ENCODE measurements at places on chromosomes 5 and 9.

DNA sequence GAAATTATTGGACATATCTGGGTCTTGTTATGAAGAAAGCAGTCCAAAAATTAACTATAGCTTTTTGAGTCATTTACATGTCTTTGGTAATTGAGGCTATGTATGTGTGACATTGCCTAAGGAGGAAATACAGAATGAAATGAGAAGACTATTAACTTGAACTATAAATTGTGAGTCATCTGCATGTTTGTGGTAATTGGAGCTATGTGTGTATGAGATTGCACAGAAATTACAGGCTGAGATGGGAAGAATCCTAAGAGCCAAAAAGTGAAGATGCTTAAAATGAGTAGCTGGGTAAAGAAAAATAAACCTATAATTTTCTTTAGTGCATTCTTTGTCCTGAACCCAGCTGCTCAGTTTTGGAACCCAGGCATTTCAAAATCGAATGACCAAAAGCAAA lies 747.6 kb upstream of the EDIL3 start:
- no peak for DNase-seq

- no peak for DNase-seq
Observed at GRCh38 chr5:145812877-145813276, 22.3 kb downstream of the PRELID2 start.

DNA sequence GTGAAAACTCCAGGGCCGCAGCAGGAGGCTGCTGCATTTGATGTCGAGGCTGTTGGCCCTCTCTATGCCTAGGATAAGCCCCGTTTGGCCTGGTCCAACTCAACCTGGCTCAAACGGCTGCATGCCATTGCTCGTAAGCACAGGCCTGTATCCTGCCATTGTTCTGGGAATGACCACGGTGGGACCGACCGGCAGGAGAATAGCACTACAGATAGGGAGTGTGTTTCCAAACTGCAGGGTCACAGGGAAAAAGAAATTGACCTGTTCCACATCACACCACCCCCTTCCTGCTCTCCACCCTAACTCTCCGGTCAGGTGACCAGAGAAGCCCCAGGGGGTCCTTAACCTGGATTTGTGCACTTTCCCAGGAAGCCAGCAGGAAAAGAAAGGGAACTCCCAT lies 278.7 kb upstream of the KLF4 start:
- DNase-seq, result no peak

GRCh38 chr5:54257366-54258118 lies 52.8 kb downstream of the ARL15 start:
- no peak for DNase-seq

GRCh38 chr5:173882632-173883031 lies 5.5 kb upstream of the CPEB4 start:
- no peak for DNase-seq

GRCh38 chr5:149597618-149598017 lies 16.3 kb downstream of the ARHGEF37 start:
- DNase-seq, result no peak

DNA sequence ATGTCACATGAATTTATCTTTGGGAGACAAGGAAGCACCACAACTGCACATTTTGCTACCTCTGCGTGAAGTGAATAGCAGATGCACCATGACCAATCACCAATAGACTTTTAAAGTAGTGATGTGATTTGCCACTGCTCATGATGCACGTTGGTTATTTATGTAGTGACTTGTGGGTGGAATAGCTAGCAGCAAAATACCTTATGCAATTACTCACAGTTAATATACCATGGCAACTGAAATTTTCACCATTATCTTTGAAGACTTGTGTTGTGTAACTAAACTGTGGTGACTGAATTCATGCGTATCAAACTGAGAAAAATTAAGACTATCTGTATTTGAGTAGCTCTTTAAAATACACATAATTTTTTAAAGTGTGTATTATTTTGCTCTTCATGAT lies 46.2 kb upstream of the TUSC1 start:
- DNase-seq, result no peak

DNA sequence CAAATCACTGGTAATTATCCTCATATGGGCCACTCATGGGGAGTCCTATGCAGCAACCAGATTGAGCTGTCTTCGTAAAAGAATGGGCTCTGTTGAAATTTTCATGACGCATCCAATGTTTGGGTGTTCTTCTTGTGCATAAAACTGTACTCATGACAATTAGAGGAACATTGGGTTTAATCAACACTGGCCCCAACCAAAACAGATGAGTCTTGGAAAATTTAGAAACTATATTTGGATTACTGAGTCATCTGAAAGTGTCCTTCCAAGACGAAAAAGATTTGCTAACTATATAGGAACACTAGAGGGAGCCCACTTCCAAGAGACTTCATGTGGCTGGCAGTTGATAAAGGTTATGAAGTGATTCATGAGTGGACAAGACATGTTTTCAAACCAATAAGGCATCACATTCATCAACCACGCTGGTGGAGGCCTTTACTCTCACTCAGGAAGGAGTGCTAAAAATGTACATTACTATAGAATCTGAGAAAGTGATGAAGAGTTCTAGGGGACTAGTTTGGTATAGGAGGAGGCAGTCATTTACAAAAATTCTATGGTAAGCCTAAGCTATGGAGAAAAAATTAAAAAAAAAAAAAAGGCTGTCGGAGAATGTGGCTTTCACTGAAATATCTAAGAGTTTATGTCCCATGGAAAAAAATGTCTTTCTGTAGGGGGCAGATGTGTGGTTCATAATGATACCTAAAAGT lies 313.5 kb downstream of the PRDM9 start:
- peak; percentile 65 for DNase-seq

DNA sequence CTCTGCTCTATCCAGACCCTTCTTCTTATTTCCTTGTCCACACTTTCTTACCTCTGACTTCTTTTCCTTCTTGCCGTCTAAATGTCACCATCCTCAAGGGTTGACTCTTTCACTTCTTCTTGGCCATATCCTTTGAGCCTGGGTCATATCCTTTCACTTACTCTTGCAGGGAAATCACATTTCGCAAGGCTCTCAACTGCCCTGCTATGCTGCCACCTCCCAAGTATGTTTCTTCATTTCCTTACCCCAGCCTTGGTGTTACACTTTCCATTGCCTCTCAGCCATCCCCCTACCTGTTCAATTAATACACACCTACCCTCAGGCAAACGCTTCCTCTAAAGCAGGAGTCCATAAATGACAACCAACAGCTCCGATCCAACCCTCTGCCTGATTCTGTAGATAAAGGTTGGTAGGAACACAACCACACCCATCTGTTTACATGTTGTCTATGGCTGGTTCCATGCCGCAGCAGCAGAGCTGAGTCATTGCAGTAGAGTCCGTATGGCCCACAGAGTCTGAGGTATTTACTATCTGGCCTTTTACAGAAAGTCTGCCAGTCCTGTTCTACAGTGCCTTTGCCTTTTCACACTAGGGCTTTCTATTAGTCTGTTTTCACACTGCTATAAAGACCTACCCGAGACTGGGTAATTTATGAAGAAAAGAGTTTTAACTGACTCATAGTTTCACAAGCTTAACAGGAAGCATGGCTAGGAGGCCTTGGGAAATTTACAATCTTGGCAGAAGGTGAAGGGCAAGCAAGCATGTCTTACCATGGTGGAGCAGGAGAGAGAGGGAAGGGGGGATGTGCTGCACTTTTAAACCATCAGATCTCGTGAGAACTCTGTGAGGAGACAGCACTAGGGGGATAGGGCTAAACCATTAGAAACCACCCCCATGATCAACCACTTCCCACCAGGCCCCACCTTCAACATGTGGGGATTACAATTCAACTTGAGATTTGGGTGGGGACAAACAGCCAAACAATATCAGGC lies 97.9 kb downstream of the SV2C start:
- DNase-seq, result peak; percentile 58

- DNase-seq, result no peak
Observed at GRCh38 chr9:75870450-75870849, 20.0 kb upstream of the PCSK5 start.

DNA sequence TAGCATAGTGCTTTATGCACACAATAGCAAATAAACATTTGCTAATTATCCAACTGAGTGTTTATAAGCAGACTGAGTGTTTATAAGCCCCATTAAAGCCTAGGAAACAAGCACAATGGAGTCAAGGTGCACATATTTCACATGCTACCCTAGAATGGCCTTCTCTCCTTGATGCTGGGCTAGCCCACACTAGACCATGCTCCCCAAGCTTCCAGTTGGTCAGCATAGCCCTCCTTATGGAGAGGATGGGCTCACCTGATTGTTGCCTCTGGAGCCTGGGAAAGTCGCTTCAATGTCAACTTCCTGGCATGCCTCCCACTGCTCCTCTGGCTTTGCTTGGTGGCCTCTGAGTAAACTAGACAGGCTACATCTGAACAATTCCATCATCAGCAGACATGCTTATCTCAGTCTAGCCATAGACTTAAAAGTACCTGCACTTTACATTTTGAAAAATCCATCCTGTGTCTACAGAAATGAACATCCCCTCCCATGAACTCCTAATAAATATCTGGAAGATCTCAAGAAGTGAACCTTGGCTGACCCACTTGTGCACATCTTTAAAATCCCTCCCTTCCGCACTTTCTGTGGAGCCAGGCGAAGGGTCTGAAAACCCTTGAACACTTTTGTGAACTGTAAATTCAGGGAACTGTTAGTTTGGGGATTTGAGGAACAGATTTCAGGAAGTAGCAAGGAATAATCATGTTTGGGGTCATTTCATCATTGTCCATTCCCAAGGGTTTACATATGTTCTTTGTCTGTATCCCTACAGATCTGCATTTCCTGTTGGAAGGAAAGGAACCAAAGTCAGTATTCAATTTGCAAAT lies 486.6 kb downstream of the ARHGEF28 start:
- no peak for DNase-seq

GRCh38 chr5:138698713-138699112 lies 54.5 kb upstream of the CTNNA1 start:
- peak; percentile 75 for DNase-seq

DNA sequence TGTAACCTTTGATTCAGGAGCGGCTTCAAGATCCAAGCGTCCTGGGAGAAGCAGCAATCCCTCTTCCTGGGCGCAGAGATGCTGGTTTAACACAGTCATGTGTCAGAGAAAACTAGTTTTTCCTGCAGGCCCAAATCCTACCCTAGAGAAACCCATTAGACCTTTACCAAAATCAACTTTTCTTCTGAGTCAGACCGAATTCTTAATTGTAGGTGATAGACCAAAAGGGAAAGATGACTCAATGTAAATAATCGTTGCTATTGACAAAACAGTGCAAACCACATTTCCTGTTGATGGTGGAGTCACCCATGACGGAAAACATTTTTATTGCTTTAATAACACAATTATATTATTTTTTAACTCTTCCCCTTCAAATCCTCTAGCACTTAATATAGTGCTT lies 40.1 kb downstream of the SLC1A1 start:
- no peak for DNase-seq

DNA sequence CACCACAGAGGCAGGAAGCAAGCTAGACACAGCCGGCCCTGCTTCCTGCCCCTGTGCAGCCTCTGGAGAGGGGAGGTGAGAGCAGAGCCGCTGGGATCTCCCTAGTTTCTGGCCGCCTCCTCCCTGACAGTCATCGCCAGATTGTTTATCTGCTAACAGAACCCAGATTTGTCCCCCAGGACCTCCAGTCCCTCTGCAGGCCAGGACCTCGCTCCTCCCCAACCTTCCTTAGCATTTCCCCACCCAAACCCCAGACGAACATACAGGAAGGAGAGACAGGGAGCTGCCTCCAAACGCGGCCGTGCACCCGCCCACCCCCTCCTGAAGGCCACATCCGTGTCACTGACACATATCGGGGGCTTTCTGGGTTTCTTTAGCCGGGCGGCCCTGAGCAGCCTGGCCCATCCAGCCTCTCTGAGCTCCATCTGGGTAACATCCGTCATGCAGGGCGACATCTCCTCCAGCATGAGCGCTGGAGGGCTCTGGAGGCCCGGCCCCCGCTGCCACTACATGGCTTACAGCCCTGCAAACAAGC lies 47.5 kb downstream of the DBH start:
- no peak for DNase-seq

DNA sequence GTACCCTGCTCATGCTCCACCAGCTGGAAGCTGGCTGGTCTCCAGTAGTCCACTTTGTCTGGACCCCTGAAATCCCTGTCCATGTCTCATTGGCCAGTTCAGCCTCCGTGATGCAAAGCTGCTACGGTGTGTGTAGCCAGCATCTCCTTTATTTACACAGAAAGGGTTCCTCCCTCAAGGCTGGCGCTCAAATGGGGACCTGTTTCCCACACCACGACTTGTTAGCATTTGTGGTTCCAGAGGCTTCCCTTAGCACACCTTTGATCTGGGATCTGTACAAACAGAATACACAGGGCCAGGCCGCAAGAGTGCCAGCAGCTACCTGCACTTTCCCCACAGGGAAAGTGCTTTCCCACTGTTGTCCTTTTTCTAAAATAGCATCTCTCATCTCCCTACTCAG lies 5.7 kb upstream of the SMU1 start:
- no peak for DNase-seq

DNA sequence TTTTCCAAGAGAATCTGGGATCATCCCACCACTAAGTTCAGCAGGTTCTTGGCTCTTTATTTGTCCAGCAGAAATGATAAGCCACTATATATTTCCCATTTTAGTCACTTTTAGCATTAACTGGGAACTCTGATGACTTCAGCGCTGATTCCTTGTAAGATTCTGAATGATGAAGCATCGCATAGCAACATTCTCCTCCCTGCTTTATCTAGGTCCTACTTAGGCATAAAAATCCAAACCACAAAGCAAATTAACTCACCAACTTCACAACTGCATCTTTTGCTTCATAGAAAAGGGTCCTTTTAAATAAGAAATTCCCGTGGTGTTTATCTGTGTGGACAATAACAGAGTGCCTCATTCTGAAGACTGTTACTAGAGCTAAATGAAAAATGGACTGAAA lies 203.9 kb downstream of the SAXO1 start:
- DNase-seq, result no peak

- DNase-seq, result no peak
Observed at GRCh38 chr5:149341876-149342275, 3.4 kb upstream of the GRPEL2 start.

DNA sequence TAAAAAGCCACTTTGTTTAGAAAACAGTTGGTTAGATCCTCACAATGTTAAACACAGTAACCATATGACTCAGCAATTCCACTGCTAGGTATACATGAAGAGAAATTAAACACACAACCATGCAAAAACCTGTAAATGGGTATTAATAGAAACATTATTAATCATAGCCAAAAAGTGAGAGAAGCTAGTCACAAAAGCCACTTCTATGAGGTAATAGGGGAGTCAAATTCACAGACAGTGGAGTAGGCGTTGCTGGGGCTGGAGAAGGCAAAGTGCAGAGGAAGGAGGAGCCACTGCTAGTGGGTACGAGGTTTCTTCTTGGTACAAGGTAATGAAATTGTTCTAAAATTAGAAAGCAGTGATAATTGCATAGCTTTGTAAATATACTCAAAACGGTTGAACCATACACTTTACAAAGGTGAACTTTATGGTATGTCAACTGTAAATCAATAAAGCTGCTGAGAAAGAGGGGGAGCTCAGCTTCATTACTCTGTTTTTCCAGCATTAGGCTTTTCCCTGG lies 364.4 kb downstream of the GADD45G start:
- DNase-seq, result no peak

DNA sequence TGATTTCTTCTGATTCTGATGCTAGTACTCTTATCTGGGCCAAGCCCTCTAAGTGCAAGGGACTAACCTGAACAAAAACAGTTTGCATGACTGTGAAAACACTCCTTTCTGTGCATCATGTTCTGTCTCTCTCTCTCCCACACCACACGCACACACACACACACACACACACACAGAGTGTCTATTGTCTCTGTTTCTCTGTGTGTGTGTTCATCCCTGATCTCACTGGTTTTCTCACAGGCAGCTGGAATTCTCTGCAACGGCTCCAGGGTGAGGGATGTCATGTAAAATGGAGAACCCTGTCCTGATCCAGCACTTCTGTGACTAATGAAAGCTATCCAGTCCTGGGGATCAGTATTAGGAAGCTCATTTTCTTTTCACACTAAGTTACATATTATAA lies 453.1 kb upstream of the RGMB start:
- no peak for DNase-seq
